ENCODE measurements at places on chromosomes 2 and 18.

- DNase-seq: peak; percentile 5
These were observed 43.5 kb downstream of the CWC22 start for GRCh38 chr2:179963626-179964025.

DNA sequence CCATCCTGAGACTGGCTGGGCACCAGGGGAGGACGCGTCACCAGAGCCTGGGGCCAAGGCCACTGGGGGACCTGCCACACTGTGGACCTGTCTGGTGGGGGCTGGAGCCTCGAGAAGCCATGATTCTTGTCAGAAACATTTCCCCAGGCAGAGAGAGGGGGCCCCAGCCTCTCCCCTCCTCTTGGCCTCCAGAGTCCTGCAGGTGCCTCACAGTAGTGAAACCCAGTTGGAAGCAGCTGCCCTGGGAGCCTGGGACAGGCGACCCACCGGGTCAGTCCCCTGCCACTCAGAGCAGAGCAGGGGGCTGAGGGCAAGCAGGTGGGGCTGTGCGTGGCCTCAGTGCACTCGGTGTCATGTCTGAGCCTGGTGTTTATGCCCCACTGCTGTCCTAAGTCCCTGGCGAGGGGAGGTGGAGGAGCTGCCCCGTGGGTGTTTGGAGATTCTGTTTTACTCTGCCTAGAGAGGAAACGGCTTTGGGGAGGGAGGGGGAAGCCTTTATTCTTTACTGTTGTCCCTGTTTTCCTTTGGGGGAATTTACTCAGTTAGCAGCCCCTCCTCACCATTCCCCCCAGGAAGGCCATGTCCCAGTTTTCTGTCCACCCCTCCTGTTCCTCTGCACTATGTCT is 7.7 kb downstream of the OXER1 start:
- no peak for DNase-seq

- no peak for DNase-seq
These were observed 164.8 kb downstream of the PRKCE start for GRCh38 chr2:45816272-45816671.

DNA sequence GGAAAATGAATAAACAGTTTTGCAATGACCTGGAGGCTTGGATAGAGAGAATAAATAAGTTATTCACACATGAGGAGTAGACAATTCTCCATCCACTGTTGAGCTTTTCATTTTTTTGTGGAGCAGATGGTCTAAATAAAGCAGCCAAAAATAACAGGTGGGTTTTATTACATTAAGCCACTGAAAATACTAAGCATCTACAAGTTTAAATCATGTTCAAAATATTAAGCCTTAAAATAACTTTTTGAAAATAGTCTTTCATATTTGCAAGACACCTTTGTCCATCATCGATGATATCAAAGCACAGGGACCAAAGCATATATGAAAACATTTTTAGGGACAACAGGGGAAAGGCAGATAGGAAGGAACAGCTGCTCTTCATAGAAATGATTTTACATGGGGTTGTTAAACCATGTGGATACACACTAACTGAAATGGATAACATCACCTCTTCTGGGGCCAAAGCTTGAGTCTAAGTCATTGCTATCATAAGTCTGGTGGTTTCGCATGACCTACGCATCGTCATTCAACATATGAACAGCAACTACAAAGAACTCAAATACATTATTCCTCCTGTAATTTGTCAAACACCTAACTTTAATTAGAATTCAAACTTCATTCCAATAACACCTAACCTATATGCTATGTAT is 197.6 kb upstream of the CHST9 start:
- DNase-seq: no peak

Measured in amniotic stem cell (primary cell).